ENCODE measurements at places on chromosomes 6 and 20.

DNA sequence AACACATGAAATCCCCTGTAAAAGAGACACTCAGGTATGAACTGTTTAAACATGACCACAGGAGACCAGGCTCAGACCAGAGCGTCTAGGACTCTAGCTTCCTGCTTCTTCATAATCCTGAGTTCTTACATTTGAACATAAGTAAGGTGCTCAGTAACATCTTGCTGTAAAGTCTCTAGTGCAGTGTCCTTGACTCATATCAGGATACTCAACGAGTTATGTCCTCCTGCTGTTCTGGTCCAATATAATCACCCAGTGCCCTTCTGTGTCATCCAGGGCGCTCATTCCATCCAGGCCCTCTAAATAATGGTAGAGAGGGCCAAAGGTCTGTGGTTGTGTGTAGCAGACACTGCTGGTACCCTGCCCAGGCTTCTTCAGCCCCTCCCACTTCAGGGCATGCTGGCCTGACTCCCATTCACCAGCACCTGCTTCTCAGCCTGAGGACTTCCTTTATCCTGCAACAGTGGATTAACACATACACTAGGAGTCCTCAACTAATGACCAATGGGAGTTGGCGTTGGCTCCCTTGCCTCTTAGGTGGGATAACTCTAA lies 66.8 kb upstream of the MOCS1 start:
- no peak for DNase-seq

GRCh38 chr6:39100358-39100757 lies 14.6 kb downstream of the SAYSD1 start:
- no peak for DNase-seq

- no peak for DNase-seq
Measured at GRCh38 chr6:158503222-158503621, 56.7 kb upstream of the TMEM181 start.

GRCh38 chr20:17807651-17808050 lies 107.9 kb downstream of the BANF2 start:
- no peak for DNase-seq

GRCh38 chr20:9397928-9398327 lies 116.5 kb upstream of the LAMP5 start:
- DNase-seq, result no peak

All from NCI-H1048 (cell line).